ENCODE measurements at places on chromosomes 7 and 10. TPM values are rescaled to one million over a fixed set of nuclear protein-coding genes. Genes with fewer than 3 reads are reported as not detected.
A peak's percentile ranks its signal among the peaks of the same experiment; 100 is the strongest.

The SNCG gene
- not detected for total RNA-seq

The LSM8 gene
- total RNA-seq: 64.3 TPM

The PDSS1 gene
- 4.3 TPM for total RNA-seq

The DNA2 gene
- total RNA-seq: 5.6 TPM

The GPR37 gene
- total RNA-seq: not detected

DNA sequence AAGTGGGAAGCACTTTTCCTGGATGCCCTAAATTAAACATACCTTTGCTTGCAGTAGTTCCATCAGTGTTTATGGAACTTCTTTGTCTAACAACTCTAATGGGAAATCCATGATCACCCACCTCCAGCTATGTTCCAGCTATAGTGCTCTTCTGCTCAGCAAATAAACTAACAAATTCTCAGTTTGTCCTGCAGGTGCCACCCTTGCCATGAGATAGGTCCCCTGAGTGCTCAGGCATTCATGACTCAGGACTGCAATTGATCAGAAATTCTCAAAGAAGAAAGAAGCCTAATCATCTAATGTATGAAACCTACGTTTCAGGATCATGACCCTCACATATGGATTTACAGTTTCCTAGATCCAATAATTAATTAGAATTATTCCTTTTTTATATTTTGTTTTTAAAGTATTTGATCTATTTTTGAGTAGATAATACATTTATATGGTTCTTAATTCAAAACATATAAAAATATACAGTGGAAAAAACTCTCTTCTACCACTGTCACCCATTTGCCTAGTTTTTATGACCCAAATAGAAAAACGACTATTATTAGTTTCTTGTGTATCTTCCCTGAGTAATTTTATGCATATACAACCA is 48.7 kb upstream of the DYNC1I1 start:
- no peak for DNase-seq

DNA sequence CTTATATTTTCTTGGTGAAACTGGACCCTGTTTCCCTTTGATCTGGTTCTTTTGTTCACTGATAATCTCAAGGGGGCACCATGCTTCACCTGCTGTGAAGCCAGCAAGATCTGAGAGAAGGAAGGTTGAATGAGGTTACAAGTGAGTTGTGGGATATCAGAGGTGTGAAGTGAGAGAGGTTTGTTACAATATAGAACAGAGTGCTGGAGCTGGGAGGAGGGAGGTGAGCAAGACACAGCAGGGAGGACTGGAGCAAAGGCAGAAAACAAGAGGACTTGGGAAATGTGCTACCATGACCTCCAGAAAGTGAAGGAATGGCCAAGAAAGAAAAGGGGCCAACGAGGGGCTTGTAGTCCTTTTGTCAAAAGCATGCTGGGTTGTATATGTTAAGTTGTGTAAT is 156.6 kb downstream of the LRMDA start:
- no peak for DNase-seq

- peak; percentile 81 for DNase-seq
Observed at GRCh38 chr7:23055582-23056178, 41.8 kb upstream of the HYCC1 start.

- peak; percentile 74 for DNase-seq
Observed at GRCh38 chr10:79374312-79375191, 27.3 kb downstream of the PPIF start.

DNA sequence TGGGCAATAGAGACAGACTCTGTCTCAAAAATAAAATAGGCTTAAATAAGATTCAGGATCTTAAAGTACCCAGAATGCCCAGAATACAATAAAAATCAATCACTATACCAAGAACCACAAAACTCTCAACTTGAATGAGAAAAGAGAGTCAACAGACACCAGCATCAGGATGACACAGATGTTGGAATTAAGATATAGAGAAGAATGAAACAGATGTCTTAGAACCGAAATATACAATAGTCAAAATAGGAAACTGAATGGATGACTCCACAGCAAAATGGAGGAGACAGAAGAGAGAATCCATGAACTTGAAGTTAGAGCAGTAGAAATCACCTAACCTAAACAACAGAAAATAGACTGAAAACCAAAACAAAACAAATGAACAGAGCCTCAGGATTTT is 29.6 kb downstream of the POR start:
- DNase-seq: no peak

DNA sequence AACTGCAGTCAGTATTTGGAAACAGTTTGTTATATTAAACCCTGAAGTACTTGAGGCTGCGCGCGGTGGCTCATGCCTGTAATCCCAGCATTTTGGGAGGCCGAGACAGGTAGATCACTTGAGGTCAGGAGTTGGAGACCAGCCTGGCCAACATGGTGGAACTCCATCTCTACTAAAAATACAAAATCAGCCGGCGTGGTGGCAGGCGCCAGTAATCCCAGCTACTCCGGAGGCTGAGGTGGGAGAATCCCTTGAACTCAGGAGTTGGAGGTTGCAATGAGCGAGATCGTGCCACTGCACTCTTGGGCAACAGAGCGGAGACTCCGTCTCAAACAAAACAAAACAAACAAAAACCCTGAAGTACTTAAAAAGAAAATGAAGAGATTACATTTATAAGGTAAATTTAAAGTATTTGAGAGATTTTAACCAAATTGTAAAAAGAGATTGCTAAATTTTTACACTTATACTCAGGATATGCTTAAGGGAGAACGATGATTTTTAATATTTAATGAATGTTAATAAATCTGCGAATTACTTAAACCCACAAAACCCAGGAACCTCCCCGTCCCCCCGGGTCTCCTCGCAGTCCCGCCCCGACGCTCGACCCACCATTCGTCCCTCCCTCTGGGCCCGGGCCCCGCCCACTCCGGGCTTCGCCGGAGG is 425 bp upstream of the MTG1 start:
- DNase-seq: no peak

DNA sequence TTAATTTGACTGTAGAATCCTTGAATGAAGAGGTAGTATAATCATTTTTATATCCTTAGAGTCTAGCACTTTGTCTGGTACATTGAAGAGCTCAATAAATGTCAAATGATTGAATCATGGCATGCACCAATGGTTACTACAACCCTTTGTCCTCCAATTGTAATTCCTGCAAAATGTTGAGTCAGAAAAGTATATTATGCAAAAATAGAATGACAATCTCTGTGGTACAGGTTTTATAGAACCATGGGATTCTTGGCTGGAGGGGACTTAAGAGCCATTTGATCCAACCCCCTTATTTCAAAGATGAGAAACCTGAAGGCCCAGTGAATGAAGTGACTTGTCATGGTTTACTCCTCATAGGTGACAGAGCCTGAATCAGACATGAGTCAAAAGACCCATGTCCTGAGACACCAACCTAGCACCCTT is 30.9 kb upstream of the SMKR1 start:
- DNase-seq: no peak

- no peak for DNase-seq
Observed at GRCh38 chr7:22998519-22998896, 15.4 kb downstream of the HYCC1 start.

DNA sequence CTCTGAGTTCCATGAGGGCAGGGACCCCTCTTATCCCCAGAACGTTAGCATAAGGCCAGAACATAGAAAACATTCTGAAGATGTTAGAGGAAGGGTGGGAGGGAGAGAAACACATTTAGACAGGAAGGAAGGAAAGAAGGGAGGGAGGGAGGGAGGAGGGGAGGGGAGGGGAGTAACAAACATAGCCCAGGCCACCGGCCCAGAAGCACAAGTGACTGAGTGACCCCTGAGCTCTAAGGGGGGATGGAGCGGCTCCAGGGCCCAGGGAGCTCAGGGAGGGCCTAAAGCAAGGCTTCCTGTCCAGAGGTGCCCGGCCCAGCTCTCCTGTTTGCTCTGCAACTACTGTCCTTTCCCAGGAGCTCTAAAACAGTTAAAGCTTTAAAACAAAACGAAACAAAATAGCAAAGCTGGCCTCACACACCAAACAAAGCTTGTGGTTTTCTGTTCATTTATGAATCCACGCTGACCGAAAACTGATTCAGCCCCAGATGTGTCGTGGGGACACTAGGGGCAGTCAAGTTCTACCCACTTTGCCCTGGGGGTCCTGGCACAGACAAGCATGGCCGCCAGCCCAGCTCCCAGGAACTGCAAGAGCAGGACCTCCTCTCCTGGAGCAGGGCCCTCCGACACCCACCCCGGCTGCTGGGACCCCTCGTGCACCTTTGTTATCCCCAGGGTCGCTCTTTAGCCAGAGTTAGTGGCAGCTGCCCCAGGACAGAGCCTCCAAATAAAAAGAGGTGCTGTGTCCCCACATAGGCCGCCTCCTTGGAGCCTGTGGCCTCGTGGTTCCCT is 496.2 kb upstream of the FOXK1 start:
- no peak for DNase-seq

DNA sequence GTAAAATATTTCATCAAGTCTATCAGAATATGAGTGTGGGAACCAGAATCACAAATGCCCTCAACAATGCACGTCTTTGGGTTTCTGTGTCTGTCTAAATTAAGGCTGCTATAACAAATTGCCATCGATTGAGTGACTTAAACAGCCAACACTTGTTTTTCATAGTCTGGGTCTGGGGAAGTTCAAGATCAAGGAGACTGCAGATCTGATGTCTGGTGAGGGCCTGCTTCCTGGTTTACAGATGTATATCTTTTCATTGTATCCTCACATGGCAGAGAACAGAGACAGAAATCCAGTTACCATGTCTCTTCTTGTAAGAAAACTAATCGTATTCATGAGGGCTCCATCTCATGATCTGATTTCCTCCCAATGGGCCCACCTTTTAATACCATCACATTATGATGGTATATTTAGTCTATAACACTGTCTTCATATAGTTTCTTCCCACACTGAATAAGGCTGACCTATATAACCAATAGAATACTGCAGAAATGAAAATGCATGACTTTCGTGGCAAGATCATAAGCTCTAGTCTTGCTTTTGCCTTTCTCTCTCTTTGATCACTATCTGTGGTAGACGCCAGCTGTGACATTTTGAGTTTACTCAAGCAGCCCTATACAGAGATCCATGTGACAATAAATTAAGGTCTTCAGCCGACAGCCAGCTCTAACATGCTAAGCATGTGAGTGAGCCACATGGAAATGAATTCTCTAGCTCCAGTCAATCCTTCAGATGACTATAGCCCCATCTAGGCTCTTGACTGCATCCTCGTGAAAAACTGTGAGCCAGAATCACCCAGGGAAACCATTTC is 51.9 kb downstream of the THSD7A start:
- DNase-seq: no peak

GRCh38 chr7:131370523-131370968 is 42.9 kb downstream of the MKLN1 start:
- peak; percentile 47 for DNase-seq

DNA sequence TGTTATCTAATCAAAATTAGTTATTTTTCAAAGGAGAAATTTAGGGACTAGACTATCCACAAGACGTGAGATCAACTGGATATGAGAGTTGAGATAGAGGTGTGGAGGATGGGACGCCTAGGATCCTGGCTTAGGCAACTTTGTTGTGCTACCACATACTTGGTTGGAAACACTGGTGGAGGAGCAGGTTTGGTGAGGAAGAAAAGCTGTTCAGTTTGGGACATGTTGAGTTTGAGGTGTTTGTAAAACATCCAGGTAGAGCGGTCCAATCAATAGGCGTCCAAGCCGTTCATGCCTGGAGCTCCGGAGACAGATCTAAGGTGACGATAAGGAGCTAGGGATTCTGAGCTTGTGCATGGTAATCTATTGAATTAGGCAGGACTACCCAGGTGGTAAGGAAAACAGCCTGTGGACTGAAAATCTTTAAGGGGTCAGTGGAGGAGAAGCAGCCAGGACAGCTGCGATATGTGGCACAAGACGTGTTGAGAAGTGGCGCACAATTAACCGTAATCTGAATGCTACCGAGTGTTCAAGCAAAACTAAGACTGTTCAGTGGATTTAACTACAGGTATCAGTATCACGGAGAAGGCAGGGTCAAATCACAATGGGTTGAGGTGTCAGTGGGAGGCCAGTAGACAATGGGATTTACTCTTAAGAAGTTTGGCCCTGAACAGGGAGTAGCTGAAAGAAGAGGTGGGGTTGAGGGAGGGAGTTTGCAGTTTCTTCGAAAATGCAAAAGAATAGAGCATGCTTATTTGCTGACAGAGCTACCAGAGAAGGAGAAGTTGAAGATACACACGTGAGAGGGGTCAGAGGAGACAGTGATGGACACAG is 16.1 kb upstream of the TRPV6 start:
- no peak for DNase-seq

DNA sequence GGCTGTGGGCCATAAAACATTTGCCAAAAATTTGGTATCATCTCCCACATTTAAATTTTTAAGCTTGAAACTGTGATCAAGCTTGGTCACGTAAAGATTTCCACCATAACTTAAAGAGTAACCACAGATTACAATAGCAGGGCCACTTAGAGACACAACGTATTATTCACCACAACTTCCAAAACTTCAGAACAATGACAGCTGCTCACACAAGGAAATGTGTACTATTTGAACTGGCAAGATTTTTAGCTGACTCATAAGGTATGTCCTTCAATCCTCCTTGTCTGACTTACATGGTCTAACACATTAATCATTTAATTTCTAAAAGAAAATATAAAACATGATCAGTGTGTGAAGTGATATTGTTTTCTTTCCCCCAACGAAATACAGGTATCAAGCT is 234.5 kb downstream of the PARD3 start:
- no peak for DNase-seq

- DNase-seq: peak; percentile 43
Observed at GRCh38 chr10:7474388-7474787, 63.6 kb upstream of the SFMBT2 start.

DNA sequence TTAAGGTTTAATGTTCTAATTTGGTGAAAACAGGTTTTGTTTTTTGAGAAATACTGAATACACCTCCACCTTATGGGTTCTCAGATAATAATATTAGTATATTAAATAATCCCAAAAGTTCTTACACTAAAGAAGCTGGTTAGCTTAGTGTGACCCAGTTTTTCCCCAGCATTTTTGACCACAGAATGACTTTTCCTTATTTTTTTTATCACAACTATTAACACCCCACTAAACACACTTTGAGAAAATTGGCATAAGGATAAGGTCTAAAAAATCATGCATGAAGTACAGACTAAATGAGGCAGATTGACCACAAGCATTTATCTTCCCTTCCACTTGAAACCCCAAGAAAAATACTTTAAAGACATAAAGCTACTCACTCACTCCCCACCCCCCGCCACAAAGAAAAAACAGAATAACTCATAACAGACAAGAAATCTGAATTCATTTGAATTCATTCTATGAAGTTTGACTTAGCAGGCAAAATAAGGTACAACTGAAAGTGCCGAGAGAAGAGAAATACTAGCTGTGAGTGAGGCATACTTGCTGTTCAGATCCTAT is 49.7 kb upstream of the WNT16 start:
- no peak for DNase-seq
